ENCODE measurements at places on chromosomes 12 and 14.

GRCh38 chr12:77152623-77153193 is 87.3 kb upstream of the E2F7 start:
- DNase-seq, result no peak

DNA sequence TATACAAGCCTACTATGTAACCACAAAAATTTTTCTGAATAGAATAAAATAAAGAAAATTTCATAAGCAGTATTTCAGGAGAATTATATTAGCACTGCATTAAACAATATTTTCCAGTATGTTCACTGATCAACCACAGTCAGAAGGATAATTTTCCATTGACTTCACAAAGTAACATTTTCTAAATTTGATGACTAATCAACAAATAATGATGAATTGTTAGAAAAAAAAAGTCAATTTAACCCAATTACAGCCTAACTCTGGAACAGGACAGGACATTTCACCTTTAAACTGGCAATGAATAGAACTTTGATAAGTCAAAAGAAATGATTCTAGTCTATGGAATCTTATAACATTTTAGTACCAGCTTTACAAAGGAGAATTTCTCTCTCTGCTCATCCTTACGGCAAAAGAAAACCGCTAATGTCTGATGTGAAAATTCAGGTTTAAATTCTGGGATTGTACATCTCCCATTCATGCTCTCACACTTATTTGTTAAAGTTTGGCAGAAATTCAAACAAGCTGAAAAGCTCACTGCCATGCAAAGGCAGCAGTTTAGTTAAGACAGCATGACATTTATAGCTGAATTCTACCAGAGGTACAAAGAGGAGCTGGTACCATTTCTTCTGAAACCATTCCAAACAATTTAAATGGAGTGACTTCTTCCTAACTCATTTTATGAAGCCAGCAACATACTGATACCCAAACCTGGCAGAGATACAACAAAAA is 84.5 kb downstream of the MDGA2 start:
- DNase-seq, result no peak

DNA sequence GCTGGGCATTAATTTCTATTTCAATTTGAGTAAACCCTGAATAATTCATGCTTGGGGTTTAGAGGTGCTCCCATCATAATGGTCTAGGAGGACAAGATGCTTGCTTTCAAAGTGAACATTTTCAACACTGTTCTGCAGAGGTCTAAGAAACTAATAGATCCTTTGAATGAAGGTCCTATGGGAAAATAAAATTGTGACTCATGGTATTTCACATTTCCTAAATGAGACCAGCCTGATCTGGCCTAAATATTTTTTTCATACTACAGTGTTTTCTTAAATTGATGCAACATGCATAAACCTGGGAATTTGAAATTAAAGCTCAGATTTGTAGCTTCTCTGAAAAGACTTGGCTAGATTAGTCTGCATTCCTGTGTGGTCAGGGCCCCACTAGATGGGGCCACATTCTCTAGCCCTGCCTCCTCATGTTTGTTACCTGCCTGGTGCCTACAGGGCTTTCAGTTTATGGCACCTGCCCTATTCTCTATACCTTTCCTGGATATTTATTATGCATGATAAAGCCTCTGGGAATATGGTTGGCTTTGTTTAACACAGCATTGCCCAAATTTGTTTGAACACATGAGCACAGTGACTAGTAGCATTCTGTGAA is 112.7 kb downstream of the METTL25 start:
- DNase-seq, result no peak

DNA sequence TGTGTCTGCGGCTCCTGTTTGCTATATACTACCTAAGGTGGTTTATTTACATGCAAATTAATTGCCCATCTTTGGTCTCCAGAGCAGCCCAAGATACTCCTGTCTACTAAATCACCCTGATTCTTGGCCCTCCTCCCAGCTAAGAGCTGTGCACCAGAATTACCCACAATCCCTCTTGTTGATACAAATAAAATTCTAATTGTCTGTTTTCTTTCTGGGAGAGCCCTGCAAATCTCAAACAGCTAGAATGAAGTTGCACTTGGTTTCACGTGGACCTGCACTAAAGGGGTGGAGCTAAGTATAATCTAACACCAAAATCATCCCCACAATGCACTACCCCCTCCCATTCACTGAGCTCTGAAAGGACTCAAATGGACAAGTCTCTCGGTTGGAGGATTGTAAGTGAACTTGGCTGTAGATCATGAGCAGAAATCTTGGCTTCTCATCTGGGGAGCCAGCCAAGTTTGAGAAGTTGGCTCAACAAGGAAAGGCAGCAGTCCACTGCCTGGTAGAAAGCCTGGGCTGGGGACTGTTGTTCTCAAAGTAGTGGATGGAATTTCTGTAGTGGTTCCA is 6.6 kb downstream of the MAX start:
- DNase-seq, result no peak

DNA sequence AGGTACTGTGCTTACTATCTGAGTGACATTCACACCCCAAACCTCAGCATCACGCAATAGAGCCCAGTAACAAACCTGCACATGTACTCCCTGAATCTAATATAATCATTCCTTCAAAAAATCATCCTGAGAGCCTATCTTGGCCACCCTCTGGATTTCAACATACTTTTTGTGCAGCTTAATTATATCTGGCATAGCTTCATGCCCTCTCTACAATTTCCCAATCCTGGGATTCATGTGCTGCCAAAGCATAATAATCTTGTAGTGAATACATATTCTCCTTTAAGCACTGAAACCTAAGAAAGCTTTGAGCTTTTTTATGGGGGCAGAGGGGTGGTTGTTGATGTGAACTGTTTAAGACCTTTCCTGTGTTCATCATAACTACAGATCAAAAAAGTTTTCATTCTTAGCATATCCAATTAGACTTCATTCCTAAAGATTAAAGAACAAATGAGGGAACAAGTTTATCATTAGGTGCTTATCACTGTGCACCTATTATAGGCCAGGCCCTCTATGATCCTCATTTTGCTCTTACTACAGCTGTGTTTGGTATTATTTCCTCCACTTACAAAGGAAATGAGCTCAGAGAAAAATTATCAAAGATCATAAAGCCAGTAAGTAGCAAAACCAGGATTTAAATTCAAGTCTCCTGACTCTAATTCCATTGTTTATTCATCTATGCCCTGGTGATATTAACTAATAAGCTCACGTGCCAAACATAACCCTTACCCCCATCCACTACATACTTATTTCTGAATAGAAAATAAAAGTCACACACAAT is 51.2 kb downstream of the SINHCAF start:
- DNase-seq, result no peak
